Breast epithelium (tissue), 4 donors: ENCODE measurements at places on chromosomes 2 and 18. TPM values are rescaled to one million over a fixed set of nuclear protein-coding genes. Genes with fewer than 3 reads are reported as not detected.

DNA sequence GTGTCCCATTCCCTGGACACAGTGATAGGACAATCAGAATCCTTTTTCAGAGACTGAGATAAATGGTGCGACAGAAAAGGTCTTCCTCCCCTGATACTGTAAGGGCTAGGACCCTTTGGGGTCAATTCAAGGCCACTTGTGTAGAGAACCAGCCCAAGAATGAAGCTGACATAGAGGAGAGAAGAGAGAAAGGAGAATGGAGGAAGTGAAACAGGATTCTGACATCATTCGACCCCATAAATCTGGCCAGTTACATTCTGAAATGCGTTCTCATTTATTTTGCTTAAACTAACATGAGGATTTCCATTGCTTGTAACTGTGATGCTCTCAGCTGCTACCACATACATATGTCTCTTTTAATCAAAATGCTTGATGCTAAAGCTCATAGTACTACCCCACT lies 148.1 kb downstream of the TMEM163 start:
- DNase-seq, result no peak

DNA sequence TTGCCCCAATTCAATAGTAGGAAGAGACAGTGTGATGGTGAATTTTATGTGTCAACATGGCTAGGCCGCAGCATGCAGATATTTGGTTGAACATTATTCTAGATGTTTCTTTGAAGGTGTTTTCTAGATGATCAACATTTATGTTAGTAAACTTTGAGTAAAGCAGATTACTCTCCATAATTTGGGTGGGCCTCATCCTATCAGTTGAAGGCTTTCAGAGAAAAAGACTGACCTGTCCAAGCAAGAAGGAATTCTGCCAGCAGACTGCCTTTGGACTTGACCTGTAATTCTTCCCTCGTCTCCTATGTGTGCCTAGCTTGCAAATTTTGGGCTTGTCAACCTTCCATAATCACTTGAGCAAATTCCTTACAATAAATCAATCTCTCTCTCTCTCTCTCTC lies 8.3 kb upstream of the GRP start:
- DNase-seq, result no peak

DNA sequence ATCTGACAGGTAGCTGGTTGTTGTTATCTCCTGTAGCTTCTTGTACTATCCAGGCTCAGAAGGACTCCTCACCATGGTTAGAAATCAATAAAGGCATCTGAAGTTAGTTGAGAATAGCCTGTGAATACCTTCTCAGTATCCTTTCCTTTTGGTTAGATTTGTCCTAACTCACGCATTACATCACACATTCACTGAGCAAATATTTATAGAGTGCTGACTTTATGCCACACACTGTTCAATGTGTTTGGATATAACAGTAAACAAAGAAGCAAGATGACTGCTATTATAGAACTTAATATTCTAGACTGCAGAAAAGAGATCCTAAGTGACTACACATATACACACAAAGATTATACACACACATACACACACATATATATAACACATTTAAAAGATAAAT lies 889.9 kb upstream of the CHAC2 start:
- DNase-seq, result no peak

- no peak for DNase-seq
Observed at GRCh38 chr2:36338827-36339145, 16.8 kb upstream of the CRIM1 start.

DNA sequence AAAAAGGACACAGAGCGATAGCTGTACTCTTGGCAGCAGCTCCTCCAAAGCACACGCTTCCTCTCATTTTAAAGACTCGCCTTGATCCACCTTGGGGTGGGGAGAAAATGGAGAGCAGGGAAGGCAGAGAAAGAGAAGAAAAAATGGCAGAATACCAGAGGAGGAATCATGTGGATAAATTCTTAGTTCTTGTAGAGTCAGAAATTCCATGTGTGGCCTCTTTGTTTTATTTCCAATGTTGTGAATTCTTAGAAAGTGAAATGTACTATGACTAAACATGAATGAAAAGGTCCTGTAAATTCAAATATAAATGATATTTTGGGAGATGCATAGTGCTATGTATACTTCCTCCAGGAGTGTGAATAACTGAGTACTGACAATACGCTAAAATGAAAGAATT lies 89.7 kb upstream of the SESTD1 start:
- no peak for DNase-seq

DNA sequence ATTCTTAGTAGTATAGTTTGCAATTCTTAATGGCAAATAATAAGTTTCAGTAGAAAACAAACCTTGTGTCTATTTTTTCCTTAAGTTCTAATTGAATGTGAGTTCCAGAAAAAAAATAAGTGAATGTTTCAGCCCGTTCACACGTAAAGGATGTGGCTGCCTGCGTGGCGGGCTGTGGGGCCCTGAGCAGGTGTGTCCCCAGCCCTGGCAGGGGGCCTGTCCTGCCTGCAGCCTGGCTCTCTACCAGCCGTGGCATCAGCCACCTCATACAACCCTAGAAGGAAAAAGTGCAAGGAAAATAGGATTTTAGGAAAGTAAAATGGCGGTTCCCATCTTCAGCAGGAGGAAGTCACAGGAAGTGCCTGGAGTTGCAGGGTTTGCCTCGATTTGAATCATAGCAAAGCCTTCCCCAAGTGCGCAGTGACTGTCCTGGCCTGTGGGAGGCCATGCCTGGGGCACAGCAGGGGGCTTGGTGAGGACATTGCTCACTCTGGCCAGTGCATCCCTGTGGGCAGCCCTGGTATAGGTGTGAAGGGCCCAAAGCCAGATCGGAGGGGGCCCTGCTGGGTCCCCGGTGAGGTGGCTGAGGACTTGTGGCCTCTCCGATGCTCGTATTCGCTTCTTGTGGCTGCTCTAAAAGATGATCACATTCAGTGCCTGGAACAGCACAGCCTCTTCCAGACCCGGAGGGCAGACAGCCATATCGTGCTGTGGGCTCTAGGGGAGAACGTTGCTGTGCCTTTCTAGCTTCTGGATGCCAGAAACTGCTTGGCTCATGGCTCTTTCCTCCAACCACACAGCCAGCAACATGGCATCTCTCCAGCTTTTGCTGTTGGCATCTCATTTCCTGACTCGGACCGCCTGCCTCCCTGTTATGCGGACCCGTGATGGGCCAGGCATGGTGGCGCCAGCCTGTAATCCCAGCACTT lies 12.6 kb downstream of the DTYMK start:
- no peak for DNase-seq

DNA sequence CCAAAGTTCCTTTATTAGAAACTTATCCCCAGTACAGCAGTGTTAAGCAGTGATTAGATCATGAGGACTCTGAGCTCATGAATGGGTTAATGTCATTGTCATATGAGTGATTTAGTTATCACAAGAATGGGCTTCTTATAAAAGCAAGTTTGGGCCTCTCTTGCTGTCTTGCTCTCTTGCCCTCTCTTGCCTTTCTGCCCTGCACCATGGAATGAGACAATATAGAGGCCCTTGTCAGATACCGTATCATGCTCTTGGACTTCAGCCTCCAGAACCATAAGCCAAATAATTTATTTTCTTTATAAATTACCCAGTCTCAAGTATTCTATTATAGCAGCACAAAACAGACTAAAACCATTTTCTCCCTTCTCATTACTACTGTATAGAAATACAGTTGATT lies 125.8 kb downstream of the TRABD2A start:
- no peak for DNase-seq

- DNase-seq, result peak; percentile 51
Observed at GRCh38 chr2:72148837-72149555, 1.3 kb upstream of the CYP26B1 start.

- no peak for DNase-seq
Observed at GRCh38 chr2:171810422-171811244, 83.4 kb downstream of the SLC25A12 start.

GRCh38 chr2:239609162-239609561 lies 208.3 kb upstream of the HDAC4 start:
- no peak for DNase-seq

DNA sequence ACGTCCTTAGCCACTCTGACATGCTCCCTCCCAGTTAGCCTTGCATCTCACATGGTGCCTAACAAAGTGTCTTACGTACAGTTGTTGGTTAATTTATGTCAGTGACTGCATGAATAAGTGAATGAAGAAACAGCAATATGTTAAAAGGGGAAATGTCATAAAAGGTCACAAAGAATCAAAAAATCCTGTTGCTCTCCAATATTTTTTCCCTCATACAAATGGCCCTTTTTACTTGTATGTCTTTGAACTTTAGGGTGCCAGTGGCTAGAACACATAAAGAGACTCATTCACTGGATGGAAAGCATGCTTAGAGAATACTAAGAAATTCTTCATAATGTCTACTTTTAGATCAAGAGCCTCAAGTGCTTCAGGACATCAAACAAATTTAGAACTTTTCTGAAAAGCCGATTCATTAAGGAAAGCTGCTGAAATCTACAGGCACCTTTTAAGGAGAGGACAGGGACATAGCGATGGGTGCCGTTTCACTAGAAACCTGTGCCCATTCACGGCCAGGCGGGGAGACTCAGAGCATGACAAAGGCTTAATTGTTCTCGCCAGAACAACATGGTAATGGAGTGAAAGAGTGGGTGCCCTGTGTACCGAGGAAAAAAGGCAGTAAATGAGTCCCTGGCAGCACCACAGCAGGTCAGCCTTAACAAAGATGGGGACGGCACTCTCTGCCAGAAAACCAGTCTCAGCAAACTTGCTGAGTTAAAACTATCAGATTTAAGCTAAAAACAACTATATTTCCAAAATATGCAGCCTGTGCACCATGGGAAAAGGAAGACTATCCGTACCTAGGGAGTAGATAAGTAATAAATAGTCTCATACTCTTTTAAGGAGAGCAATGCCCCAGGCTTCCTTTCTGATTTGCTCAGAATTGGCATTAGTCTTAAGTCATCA lies 71.6 kb upstream of the SPTBN1 start:
- DNase-seq, result no peak

GRCh38 chr2:74558284-74559230 lies 4.0 kb downstream of the DOK1 start:
- no peak for DNase-seq

DNA sequence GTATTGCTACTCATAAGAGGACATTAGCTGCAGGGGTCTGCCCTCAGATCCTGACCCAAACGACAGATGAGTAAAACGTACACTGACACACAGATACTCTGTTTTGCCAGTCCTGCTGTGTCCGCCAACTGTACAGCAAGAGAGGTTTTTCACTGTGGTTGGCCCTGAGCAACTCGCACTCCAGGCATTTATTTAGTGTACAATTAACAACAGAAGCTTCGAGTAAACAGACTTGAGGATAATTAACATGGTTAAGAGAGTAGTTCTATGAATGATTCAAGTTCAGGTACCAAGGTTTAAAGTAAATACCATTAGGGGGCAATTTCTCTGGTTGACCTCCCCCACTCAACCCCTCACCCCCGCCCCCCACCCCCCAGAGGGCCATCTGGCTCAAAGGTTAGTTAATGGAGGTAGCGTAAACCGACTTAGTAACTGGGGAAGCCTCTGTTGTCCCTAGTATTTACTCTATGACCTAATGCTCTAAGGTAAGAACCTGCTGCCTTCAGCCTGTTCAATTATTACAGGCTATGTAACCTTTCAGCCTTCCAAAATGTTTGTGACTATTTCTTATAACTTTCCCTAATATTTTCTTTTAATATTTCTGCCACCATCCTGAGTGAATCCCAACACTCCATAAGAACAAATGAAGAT lies 103.9 kb upstream of the XIRP2 start:
- DNase-seq, result no peak

GRCh38 chr18:6013171-6013810 lies 118.0 kb upstream of the TMEM200C start:
- no peak for DNase-seq

DNA sequence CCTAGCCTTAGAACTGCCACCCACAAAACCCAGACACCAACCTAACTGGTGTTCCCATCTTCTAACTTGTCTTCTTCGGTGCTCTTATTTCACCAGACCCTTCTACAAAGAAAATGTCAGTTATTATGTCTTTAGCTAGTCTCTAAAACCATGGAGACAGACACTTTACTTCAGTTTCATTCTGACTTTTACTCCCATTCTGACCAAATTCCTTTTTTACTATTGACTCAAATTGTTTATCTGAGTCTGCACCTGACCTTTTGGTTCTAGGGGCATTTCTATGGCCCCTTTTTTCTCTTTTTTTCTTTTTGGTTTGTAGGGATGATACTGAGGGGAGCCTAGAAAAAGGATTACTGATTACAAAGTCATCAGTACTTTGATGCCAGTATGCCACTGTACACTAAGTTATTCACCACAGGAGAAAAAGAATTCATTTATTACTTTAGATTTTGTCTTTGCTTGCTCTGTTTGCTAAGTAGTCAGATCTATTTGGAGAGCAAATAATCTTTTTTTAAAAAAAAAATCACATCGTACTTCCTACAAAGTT lies 6.8 kb upstream of the SLC1A4 start:
- no peak for DNase-seq

- no peak for DNase-seq
Observed at GRCh38 chr2:197158591-197159550, 151.7 kb downstream of the ANKRD44 start.

The DES gene
- total RNA-seq, result 29.6 TPM

The DCTN1 gene
- total RNA-seq, result 103 TPM

The HOXD10 gene
- total RNA-seq, result 5.2 TPM

The MATN3 gene
- 1.3 TPM for total RNA-seq

The SPHKAP gene
- not detected for total RNA-seq

The SPR gene
- 46.2 TPM for total RNA-seq

The CD8B2 gene
- total RNA-seq, result under 0.01 TPM
